ENCODE measurements at places on chromosomes 3 and 15.

DNA sequence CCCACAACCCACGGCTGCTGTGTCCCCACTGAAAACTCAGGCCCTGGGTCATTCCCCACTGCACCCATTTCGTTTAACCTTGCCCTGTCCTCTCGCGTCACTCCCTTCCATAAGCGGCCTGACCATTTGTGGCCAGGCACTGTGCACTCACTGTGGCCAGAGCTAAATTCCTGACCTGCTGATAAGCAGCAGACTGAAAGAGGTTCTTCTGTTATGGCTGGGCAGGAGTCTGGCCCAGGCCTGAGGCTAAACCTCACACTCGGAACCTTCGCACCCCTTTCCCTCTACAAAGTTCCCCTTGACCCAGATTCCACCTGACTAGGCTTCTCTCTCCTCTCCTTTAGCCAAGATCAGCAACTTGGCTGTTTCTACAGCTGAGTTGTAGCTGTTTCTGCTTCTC lies 62.3 kb downstream of the ADAMTS17 start:
- no peak for DNase-seq

GRCh38 chr3:151171145-151171757 lies 31.8 kb downstream of the GPR171 start:
- DNase-seq: no peak

- DNase-seq: no peak
Observed at GRCh38 chr3:53346922-53347260, 452 bp downstream of the DCP1A start.

DNA sequence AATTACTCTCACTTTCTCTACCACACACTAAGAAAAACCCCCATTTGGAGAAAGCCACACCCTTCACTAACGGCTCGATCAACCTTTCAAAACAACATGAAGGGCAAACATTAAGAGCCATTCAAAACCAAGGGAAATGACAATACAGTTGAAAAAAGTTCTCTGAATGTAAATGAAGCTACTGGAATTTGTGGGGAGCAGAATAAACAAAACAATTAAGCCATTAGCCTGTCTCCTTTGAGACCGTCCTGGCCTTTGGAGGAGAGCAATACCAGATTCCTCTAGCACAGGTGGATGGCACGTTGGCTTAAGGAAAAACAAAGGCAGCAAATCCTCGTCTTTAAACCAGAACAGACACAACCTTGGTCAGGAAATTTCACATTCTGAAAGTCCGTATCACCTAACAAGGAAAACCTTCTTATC lies 18.7 kb downstream of the MYO1E start:
- no peak for DNase-seq

DNA sequence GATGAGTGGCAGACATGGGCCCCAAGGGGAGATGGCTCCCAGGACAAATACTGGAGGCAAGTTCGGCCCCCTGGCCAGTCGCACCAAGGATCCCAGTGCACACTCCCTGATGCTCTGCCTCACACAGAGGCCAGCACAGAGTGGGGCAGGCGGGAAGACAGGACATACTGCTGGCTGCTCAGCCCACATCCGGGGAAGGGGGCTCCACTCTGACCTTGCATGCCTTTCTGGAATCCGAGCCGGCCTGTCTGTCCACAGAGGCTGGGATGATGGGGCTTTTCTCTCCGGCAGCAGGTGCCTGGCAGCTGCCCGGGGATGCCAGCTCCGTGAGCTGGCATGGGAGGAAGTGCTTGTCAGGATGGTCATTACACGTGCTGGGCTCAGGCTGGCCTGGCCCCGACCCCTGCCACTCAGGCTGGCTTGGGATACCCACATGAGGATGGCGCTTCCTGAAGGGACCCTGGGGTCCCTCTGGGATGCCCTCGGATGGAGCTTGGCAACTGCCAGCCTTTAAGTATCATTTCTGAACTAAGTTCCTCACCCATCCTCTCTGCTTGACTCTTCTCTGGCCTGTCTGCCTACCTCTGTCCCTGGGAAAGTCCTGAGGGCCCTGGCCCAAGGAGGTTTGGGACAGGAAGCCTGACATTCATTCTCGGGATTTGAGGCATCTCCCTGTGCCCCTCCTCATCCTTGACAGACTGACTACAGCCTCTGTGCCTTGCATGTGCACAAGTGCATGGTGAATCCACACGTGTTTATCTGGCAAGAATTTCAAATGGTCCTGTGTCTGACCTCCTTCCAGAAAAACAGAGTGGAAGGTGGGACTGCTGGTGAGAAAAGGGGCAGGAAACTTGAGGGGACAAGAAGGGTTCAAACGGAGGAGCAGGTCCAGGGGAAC lies 46.5 kb downstream of the EXOG start:
- no peak for DNase-seq

DNA sequence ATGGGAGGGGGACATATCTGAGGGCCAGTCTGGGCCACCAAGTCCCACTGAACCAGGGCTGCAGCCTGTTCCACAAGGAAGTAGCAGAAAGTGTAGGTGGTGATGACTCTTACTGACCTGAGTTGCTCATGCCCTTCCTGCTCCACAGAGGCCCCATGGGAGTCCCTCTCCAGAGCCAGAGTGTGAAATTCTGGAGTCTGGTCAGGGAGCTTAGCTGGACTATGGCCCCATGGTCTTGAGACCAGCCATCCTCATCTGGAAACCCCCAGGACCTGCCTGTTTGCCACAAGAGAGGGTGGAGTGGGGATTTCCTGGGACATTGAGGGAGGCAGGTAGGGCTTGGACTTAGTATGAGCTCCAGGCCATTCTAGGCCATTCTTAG lies 3.0 kb downstream of the SPINT1 start:
- DNase-seq: no peak

- DNase-seq: no peak
Observed at GRCh38 chr3:186097663-186098451, 11.0 kb downstream of the ETV5 start.

All from T-helper 1 cell (primary cell).